ENCODE measurements at places on chromosomes 1 and 21.

DNA sequence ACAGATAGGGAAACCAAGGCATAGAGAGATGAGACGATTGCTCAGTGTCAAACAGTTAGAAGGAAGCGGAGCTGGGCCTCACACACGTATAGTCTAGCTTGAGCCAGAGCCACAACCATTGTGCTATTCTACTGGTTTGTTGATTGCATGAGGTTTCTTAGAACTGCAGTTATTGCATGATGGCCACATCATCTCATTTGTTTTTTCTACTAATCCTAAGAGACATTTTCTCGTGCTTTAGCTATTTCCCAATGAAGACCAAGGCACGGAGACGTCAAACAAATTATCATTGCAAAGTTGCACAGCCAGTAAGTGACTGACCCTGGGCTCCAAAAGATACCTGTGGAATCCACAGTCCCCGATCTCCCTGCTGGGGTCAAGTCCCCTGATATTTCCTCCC is 25.1 kb upstream of the ZNF362 start:
- no peak for DNase-seq

DNA sequence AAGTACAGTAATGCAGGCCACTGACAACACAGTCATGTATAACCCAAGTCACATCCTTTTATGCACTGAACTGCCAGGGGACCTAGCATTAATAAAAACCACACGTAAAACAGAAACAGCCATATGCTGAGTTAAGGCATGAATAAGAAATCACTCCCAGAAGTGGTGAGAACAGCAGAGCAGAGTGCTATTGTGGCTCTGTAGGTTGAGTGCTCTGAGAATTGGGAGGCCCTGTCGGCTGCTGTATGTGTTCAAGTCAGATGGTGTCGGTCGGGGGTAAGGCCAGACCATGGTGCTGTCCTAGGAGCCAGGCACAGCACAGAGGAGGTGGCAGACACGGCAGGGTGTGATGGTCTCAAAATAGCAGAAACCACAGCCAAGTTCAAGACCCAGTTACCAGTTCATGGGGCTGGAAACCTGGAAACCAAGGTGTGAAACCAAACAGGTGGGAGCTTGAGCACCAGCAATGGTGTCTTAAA is 126.6 kb upstream of the COA6 start:
- no peak for DNase-seq

- no peak for DNase-seq
Measured at GRCh38 chr1:7628273-7628672, 142.8 kb upstream of the VAMP3 start.

DNA sequence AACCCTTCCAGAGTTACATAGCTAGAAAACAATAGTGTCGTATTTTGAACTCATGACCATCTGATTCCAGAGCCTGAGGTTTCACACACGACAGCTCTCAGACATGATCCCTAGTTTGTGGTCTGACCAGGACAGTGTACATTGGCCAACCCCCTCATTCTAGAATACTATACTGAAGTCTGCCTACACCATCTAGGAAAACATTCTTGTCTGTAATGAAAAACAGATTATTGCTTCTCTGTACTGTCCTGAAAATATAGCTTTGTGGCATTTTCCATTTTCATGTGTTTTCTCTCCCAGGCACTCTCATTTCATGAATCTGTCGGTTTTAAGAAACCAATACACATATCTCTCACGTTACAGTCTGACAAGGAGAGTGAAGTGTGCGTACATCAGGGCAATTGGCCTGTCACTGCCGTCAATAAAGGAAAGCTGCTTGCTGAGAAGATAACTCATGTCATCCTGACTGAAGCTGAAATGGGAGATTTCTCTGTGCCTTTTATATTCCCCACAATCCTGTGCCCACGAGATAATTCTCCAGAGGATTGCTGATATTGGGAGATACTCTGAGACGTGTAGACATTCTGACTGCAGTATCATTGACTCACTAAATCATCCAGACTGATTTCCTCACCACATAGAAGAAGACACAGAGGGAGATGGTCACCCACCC is 585.6 kb downstream of the PLPP3 start:
- no peak for DNase-seq
